Left ventricle myocardium superior (tissue), 1 donor: ENCODE measurements at places on chromosomes 12 and 14.
A peak's percentile ranks its signal among the peaks of the same experiment; 100 is the strongest.

DNA sequence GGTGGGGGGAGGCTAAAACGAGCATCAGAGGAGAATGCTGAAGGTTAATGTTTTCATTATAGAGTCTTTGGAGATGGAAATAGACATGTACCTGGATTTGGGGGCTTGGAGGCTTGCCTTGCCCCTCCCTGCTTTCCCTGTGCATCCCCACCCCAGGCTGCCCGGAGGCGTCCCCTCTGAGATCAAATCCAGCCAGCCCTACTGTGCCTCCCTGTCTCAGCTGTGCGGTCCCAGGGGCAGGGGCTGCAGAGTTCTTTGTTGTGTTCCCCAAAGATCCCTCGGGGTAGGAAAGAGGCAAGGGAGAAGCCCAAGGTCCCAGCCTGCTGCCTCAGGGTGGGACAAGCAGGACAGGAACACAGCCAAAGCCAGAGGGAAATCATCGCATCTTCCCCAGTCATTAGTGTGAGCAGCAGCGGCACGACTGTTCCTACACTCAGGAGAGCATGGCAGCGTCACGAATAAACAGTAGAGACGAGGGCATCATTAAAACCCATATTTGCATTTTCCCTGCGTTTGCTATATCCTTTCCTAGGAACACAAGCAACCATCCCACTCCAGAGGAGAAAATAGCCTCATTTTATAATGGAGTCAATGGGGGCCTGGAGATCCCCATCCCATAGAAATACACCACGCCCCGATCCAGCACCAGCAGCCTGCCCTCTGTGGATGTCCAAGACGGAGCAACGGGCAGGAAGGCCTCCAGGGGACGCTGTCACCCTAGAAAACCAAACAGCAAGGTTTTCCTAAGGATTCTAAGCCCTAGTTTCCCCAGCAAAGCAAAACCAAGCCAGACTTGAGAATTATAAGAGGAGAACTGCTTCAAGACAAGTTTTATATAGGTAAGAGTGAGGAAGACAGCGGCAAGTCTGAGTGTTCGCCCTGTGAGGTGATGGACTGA lies 32.4 kb downstream of the ANO2 start:
- DNase-seq, result no peak

- DNase-seq, result no peak
Observed at GRCh38 chr12:77032406-77032805, 33.0 kb downstream of the E2F7 start.

GRCh38 chr14:43249591-43249990 lies 1257.5 kb downstream of the FSCB start:
- no peak for DNase-seq

DNA sequence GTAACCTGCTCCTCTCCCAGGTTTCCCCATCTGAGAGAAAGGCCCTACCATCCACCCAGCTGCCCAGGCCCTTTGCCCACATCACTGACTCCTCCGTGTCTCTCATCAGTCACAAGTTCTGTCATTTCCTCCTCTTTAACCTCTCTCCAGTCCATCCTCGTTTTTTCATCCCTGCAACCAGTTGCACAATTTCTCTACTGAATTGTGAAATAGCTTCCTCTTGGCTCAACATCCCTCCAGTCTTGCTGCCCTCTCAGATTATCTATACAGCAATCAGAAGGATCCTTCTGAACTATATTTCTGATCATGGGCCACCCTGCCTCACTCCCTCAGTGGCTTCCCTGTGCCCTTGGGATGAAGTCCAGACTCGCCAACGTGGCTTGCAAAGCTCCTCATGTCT lies 6.8 kb downstream of the FAM161B start:
- no peak for DNase-seq

DNA sequence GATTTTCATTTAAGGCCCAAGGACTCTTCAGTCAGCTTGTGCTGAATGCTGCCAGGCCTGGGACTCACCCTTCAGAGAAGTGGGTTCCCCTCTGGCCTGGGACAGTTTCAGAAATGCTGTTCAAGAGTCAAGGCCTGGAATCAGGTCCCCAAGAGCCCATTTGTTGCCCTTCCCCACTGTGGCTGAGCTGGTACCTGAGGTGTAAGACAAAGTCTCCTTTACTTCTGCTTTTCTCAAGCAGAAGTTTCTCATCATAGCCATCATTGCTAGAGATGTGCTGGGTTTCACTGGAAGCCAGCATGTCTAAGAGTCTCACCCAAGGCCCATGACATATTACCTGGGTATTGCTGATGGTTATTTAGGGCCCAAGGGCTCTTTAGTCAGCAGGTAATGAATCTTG lies 8.9 kb downstream of the FANCM start:
- DNase-seq, result no peak

- DNase-seq, result no peak
Observed at GRCh38 chr12:25455696-25456095, 97.4 kb downstream of the LMNTD1 start.

GRCh38 chr14:99381688-99382060 lies 99.0 kb downstream of the SETD3 start:
- no peak for DNase-seq

DNA sequence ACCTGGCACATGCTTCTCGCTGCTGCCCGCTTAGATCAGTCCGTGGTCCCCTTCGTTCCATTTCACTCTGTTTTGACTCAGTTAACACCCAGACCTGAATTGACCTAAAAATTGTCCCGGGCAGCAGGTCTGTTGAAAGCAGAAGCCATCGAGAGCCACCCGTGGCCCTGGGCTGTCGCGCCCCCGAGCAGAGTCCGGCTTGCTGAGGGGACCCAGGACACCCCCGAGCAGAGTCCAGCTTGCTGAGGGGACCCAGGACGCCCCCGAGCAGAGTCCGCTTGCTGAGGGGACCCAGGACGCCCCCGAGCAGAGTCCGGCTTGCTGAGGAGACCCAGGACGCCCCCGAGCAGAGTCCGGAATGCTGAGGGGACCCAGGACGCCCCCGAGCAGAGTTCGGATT lies 50.2 kb upstream of the GALNT9 start:
- DNase-seq, result no peak

- DNase-seq, result peak; percentile 55
Observed at GRCh38 chr14:75303381-75303789, 24.8 kb downstream of the FOS start.

GRCh38 chr14:96380735-96381134 lies 11.2 kb upstream of the AK7 start:
- no peak for DNase-seq

DNA sequence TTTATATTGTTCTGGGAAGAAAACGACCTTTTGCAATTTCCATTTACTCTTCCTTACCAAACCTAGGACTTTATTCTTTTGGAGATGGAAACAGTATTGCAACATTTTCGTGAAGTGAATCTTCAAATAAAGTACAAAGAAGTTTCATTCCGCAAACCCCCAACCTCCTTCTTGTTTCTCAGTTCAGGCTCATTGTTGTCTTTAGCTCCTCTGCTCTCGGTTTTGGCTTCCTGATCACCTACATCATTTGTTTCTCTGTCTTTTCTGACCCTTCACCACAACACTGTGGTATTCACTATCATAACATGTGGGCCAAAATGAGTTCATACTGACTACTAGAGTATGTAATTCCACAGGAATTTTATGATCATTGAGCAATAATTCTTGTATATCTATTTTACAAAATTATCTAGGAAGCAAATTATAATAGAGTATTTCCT lies 266.8 kb downstream of the ADAMTS20 start:
- no peak for DNase-seq

GRCh38 chr14:24692382-24693352 lies 58.7 kb upstream of the GZMB start:
- DNase-seq, result no peak

DNA sequence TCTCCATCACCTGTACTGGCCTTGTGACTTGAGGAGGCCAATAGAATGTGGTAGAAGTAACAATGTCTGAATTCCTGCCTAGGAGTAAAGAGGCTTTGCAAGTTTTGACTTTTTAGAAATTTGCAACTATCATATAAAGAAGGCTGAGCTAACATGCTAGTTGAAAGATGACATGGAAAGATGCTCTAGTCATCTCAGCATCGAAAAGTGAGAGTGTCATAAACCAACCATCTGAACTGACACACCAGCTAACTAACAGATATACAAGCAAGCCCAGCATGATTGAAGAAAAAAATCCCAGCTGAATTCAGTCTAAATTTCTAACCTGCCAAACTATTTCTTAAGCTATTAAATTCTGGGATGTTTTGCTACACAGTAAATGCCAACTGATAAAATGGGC lies 116.8 kb downstream of the NELL2 start:
- no peak for DNase-seq

DNA sequence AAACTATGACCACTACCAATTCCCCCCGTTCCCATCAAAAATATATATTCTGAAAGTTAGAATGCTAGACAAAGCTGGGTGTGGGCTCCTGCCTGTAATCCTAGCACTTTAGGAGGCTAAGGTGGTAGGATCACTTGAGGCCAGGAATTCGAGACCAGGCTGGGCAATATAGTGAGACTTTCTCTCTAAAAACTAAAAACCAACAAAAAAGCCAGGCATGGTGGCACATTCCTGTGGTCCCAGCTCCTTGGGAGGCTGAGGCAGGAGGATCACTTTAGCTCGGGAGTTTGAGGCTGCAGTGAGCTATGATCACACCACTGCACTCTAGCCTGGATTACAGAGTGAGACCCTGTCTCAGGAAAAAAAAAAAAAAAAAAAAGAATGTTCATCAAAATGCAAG lies 48.8 kb upstream of the COL2A1 start:
- no peak for DNase-seq

GRCh38 chr14:68367536-68367935 lies 425.3 kb downstream of the ZFP36L1 start:
- no peak for DNase-seq

- peak; percentile 60 for DNase-seq
Observed at GRCh38 chr14:32473464-32473855, 144.4 kb downstream of the AKAP6 start.

DNA sequence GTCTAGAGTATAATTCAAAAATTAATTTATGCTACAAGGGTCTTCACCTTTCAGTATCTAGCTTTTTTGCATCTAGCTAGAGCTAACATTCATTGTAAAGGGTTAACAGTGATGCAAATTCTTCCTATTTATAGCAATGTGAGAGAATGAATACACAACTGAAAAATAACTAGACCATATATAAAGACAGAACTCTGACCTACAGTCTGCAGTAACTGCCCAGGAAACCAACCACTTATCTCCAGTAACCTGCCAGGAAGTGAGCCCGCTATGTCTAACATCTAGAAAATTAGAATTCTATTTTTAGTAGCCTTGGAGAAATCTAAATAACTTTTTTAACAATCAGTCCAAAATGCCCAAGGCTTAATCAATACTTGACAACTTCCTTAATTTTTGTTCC lies 1021.9 kb downstream of the LRFN5 start:
- DNase-seq, result no peak

- DNase-seq, result no peak
Observed at GRCh38 chr12:23482571-23482970, 466.9 kb downstream of the SOX5 start.

DNA sequence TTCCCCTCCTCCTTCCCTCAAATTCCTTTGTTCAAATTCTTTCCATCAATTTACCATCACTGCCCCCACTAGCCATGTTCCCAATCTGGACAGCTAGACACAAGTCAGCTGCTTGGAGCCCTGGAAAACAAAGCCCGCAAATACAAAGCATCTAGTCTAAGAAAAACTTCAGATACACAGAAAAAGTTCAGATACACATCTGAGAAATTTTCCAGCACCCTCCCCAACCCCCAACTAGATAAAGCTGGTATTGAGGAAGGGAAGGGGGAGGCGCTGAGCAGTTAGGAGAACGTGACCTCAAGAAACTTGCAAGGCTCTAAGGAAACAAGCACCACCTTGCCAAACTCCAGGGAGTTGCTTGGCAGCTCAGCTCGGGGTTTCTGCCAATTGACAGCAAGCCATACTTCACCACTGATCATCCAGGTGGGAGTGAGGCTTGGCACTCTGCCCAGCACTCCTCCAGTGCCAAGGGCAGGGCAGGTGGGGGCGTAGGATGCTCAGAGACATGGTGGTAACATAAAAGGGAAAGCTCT lies 5.1 kb upstream of the CNIH1 start:
- peak; percentile 35 for DNase-seq

DNA sequence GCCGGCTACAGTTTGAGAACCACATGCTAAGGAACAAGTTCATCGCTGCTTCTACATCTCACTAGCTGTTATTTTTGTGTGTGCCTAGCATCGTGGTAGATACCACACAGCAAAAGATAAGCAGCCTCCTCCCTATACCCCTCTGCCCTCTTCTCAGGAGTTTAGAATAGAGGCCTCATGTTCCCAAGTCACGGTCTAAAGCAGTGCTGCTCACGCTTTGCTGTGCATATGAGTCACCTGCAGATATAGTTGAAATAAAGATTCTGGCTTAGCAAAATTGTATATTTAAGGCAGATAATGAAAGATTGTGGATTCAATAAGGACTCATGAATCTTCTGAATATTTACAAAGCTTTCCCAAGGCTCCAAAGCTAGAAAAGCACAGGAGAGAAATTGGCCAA lies 28.0 kb downstream of the PLEKHG7 start:
- DNase-seq, result no peak

DNA sequence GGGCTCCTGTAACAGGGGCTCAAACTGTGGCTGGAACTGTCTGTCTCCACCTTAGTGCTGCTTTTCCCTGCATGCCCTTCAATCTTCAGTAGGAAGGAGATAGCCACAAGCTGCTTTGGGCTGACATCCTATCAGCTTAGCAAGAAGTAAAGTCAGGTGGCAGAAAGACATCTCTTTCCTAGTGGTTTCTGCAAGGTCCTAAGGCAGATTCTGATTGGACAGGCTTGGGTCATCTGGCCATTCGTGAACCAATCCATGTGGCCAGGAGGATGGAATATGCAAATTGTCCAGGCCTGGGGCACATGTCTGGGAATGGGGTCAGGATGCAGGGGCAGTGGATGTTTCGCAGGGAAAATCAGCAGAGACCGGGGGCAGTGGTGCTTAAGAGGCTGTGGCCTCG lies 5.2 kb downstream of the RITA1 start:
- DNase-seq, result no peak

- DNase-seq, result no peak
Observed at GRCh38 chr12:7045913-7046312, 14.6 kb upstream of the C1S start.

GRCh38 chr14:77612011-77612620 lies 4.3 kb downstream of the SPTLC2 start:
- DNase-seq, result no peak

GRCh38 chr12:48938805-48939204 lies 13.5 kb upstream of the FKBP11 start:
- no peak for DNase-seq

DNA sequence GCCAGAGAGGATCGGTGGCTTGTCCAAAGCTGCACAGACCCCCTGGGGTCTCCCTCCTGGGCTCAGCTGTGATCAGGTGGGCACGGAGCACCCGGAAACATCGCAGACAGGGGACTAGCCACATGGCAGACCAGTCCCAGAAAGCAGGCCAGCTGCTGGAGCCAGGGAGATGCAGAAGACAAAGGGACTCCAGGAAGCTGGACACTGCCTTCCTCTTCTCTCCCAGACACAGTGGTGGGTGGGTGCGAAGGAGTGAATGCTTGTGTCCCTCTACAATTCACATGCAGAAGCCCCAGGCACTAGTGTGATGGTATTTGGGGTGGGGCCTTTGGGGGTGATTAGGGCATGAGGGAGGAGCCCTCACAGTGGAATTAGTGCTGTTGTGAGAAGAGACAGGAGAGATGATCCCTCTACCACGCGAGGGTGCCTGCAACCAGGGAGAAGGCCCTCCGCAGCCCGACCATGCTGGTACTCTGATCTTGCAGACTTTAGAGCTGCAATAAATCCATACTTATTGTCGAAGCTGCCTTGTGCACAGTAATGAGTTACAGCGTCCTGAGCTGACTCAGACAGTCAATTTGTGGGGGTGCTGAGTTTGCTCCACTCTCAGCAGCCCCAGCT lies 95.2 kb downstream of the CALM1 start:
- no peak for DNase-seq
